Epithelial cell of proximal tubule (primary cell): ENCODE measurements at places on chromosomes 7 and 10. TPM values are rescaled to one million over a fixed set of nuclear protein-coding genes. Genes with fewer than 3 reads are reported as not detected.
A peak's percentile ranks its signal among the peaks of the same experiment; 100 is the strongest.

Gene CISD1
- 53.8 and 66.4 TPM in 2 replicates for total RNA-seq

Gene STAMBPL1
- total RNA-seq: 9.9 and 19.2 TPM in 2 replicates

Gene AKR1D1
- not detected in 2 replicates for total RNA-seq

Gene PDGFA
- total RNA-seq: 11.6 and 27.3 TPM in 2 replicates

Gene GRM3
- not detected in 2 replicates for total RNA-seq

Gene MICALL2
- total RNA-seq: 8.1 and 12.4 TPM in 2 replicates

Gene SFTPA1
- total RNA-seq: not detected in 2 replicates

Gene DBNL
- 97.7 and 151 TPM in 2 replicates for total RNA-seq

Gene PON3
- not detected in 2 replicates for total RNA-seq

DNA sequence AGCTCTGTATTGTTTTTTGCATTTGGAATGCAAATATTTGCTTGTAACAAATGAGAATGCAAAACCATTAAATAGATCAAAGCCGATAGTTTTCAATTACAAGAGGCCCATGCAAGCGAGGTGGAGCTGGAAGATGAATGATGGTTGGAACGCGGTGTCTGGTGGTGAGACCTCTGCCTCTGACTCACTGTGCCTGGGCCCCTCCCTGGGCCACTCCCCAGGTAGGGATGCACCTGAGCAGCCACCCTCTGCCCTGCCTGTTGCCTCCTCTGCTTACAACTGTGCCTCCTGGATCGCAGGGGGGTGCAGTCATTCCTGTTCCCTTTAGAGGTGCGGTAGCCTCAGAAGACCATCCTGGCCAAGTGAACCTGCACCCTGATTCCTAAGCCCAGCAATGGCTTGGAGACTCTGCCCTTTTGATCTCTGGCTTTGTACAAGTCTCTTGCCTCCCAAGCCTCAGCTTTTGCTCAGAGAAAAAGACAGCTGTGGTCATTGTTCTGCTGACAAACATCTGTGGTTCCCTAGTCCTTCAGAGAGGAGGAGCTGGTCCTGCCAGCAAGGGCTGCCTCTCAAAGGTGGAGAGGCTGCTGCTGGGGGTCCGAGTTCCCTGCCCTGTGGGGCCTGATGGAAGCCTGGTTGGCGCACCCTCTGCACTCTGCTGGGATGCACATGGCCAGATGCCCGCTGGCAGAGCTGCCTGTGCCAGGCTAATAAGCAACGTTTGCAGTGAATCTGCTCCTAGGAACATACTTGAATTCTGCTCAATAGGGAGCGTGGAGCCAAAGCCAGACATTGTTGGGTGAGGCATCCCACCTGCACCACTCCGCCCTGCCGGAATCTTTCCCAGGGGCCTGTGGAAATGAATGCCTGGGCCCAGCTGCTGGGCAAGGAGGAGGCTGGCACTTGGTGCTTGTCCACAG lies 126.3 kb upstream of the TCERG1L start:
- DNase-seq: no peak

- DNase-seq: no peak
Observed at GRCh38 chr10:103742824-103743223, 112.6 kb downstream of the SH3PXD2A start.

DNA sequence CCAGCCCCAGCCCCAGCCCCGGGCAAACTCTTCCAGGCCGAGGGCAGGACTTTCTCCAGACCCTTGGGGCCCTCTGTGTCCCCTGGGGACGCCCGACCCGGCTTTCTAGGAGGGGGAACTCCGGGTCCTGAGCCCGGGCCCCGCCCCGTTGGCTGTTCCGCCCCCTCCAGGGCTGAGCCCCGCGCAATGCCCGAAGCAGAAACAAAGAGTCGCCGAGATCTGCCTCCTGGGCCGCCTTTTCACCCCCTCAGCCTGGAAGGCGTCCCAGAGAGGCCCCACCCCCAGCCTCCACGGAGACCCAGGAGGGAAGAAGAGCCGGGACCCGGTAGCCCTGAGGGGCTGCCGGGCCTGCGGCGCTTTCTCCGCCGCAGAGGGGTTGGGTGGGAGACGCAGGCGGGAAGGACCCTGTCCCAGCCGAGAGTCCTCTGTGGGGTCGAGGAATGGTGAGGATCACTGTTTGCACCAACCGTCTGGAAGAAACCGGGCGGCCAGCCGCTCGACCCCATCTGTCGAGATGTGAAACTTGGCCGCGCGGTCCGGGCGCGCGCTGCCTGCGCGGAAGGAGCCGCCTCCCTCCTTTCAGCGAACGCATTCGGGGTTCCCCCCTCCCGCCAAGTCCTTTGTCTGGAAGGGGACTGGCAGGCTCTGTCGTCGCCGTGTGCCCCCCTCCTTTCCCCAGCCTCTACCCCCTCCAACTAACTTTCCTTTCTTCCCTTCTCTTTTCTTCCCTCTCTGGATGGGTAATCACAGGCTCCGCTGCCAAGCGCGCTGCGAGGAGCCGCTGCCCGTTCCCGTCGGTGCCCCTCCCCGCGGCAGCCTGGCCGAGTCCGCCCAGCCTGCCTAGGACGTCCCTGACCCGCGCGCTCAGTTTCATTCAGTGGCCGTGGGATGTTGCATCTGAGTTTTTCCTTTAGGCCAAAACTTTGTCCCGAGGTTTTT lies 10.2 kb downstream of the EN2 start:
- DNase-seq: no peak

DNA sequence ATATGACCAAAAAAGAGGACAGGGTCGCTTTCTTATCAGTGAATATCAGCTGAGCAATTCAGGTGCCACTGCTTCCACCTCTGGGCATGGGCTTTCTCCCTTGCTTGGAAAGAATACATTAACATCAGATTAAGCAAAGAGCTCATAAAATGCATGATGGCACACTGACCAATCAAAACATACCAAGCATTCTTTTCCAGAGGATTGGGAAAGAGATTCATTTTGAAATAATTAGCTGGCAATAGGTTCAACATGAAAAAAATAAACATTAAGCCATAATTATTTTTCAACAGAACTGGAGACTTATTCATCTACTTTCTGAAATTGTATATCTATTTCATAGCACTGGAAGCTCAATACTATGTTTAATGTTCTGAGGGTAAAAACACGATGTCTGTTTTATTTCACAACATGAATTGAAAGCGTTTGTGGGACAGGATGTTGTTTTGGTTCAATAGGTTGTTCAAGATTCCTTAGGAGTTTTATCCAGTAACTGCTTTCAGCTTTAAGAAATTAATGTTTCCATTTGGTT lies 53.2 kb downstream of the TFAM start:
- peak; percentile 93 for DNase-seq

- DNase-seq: no peak
Observed at GRCh38 chr10:33241351-33241750, 93.1 kb downstream of the NRP1 start.

DNA sequence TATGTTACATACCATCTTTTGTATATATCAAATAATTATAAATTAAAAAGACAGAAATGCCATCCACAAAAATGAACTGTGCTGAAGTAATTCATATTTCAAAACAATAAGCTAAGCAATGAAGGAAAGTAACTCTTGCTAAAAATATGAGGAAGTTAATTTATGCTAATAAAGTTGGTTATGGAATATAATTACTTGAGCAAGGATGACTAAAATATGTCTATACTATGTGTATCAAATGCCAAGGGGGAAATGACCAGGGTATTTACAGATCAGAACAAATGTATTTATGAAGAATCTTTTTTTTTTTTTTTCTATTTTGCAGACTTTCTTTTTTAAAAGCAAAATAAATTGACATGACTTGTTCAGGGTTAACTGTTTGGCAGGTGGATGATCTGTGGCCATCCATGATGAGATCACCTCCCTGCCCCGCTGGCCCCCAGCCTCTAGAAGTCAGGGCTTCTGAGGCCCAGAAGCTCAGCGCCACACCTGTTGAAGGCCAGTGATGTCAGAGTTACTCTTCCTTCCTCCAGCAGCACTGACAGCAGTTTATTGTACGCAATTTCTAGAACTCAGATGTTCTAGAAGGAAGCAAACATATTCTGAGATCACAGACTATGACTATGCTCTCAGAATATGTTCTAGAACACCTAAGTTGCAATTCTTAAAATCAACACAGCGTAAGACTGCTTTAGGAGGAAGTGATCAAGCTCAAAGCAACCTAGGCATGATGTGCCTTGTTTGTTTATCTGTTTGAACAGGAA lies 196.1 kb upstream of the KLF14 start:
- DNase-seq: no peak

GRCh38 chr10:48898426-48898825 lies 41.2 kb downstream of the LRRC18 start:
- no peak for DNase-seq

DNA sequence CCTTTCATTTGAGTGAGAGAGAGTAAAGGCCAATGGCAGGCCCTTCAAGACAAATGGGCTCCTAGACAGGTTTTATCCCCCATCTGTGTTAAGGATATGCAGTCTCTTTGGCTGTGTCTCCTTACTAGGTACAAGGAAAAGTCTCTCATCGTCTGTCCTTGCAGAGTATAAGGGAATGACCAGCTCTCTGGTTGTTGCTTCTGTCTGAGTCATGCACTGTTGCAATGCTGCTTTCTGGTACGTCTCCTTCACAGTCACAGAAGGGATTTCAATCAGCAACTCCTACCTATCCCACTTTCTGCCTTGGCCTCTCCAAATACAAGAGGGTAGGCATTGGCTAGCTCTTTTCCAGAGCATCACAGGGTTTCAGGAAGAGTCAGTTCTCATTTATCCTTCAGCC lies 48.1 kb downstream of the CTTNBP2 start:
- DNase-seq: peak; percentile 67

DNA sequence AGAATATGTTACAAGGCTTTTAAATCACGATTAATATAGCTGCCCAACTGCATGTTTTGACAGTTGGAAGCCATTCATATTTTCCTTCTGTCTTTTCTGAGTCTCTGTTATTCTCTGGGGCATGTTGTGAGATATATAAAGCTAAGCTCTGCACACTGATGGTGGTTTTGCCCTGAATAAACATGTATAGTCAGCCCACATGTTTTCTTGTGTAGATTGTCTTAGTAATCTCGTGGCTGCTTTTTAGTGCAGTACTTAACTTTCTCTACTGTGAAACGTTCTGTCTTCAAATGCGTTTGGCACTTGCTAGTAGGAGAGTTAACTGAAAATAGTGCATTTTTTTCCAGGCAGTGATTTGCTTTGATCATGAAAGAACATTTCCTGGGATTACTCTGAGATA lies 268.5 kb downstream of the DNAJB9 start:
- no peak for DNase-seq

GRCh38 chr7:15099074-15099473 lies 196.5 kb upstream of the DGKB start:
- no peak for DNase-seq
